ENCODE measurements at places on chromosomes 7 and 10. TPM values are rescaled to one million over a fixed set of nuclear protein-coding genes. Genes with fewer than 3 reads are reported as not detected.

Gene COPS6
- total RNA-seq: 64.7 TPM

Gene AKR1B1
- total RNA-seq: 60.1 TPM

DNA sequence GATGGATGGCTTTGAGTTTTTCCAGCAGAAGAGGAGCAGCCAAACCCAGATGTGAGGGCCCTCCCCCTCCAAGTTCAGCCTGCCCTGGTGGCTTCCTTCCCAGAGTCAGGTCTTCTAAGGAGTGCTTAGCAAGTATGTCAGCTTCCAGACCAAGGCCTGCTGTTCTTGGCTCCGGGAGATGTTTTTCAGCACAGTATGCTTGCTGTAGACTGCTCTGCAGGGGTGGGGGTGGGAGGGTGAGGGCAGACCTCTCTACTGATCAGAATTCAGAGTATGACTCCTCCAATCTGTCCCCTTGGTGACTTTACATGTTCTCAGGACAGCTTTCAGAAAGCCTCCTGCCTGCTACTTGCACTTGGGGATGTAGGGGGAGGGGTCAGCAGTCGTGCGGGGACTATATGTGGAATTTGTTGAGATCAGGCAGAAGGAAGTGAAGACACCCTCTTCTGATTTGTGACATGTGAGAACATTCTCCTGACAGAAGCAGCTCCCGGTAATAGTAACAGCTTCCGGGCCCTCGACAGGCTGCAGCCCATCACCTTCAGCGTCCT, 516.4 kb upstream of the ZMIZ1 start:
- H3K27me3 ChIP-seq: peaks cover 22% of the 10 kb centered on the region
- DNase-seq: no peak
- no peak overlapping the region for H3K4me3 ChIP-seq
- peaks cover 5% of the 10 kb centered on the region for H3K36me3 ChIP-seq
- no peak overlapping the region for H3K27ac ChIP-seq

DNA sequence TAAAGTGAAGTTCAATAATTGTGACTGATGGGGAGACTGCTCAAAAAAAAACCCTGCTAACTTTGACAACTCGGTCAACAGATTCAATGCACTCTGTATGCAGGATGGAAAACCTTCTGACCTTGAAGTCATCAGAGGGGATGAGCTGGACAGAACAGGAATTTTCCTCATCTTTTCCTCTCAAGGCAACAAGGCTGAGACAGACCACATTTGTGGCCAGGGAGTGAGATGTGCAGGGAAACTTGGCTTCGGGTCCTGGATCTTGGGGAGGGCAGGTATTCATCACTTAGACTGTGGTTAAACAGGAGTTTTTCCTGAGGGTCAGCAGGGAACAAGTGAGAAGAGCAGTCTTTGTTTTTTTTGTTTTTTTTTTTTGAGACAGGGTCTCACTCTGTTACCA, 100.6 kb downstream of the BAMBI start:
- H3K27me3 ChIP-seq: peaks cover 8% of the 10 kb centered on the region
- no peak for DNase-seq
- H3K4me3 ChIP-seq: no peak overlapping the region
- H3K27ac ChIP-seq: no peak overlapping the region
- H3K4me1 ChIP-seq: no peaks in the 10 kb centered on the region

Gene FLNC
- 0.05 TPM for total RNA-seq

- peak overlapping the region; percentile 9 for H3K4me3 ChIP-seq
- H3K27ac ChIP-seq: peak overlapping the region; percentile 39
- H3K4me1 ChIP-seq: peaks cover 13% of the 10 kb centered on the region
- peaks cover 3% of the 10 kb centered on the region for H3K36me3 ChIP-seq
- H3K27me3 ChIP-seq: peaks cover 7% of the 10 kb centered on the region
Measured at GRCh38 chr10:87503401-87503800, 1.3 kb upstream of the MINPP1 start.

Gene CCL24
- total RNA-seq: not detected
